ENCODE measurements at places on chromosomes 12 and 14.

DNA sequence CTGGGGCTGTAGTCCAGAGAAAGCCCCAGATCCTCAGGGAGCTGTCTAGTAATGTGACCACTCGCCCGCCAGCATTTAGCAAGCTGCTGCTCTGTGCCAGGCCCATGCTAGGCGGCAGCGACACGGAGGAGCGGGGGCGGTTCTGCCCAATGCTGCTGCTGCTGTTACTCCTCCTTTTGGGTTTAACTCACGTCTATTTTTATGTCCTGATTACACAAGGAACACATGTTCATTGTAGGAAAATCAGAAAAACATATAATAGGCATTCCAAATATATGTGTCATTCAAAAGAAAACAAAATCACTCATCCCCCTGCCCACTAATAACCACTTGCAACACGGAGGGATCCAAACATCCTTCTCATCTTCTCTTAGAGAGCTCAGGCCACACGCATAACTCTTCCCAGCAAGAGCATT lies 30.4 kb downstream of the CCDC92 start:
- peaks cover 21% of the 10 kb centered on the region for H3K4me1 ChIP-seq
- H3K4me3 ChIP-seq = no peak overlapping the region
- H3K36me3 ChIP-seq = peaks cover 40% of the 10 kb centered on the region
- DNase-seq = no peak
- H3K27me3 ChIP-seq = no peaks in the 10 kb centered on the region
- no peak overlapping the region for H3K27ac ChIP-seq

DNA sequence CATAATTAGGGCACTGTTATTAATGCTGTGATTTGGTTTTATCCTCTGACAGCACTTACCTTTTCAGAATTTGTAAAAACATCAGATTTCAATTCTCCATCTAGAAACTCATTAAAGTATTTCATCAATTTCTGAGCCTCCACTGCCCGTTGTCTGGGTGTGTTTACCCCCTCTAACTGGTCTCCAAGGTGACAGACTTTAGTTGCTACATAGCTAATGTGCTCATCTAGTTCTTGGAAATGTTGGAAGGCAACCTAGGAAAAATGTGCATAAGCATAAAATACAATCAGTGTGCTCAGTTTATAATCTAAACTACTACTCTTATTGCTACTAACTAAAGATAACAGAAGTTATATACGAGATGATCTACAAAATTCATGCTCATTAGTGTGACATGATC lies 24.6 kb downstream of the EXOC5 start:
- H3K4me1 ChIP-seq = no peaks in the 10 kb centered on the region
- no peak overlapping the region for H3K4me3 ChIP-seq
- no peaks in the 10 kb centered on the region for H3K27me3 ChIP-seq

GRCh38 chr12:97300891-97301290 lies 161.7 kb upstream of the RMST start:
- no peak overlapping the region for H3K4me3 ChIP-seq
- no peaks in the 10 kb centered on the region for H3K4me1 ChIP-seq
- no peak overlapping the region for H3K27ac ChIP-seq
- H3K27me3 ChIP-seq = no peaks in the 10 kb centered on the region
- DNase-seq = no peak

GRCh38 chr14:40099316-40099715 lies 667.1 kb upstream of the FBXO33 start:
- no peak overlapping the region for H3K4me3 ChIP-seq
- no peaks in the 10 kb centered on the region for H3K36me3 ChIP-seq
- no peaks in the 10 kb centered on the region for H3K4me1 ChIP-seq
- no peaks in the 10 kb centered on the region for H3K27me3 ChIP-seq

- DNase-seq = no peak
- no peak overlapping the region for H3K4me3 ChIP-seq
- H3K27me3 ChIP-seq = peaks cover 11% of the 10 kb centered on the region
- no peak overlapping the region for H3K27ac ChIP-seq
- no peaks in the 10 kb centered on the region for H3K36me3 ChIP-seq
These were observed 11.3 kb downstream of the FGF6 start for GRCh38 chr12:4434301-4434700.

- no peak for DNase-seq
- peaks cover 6% of the 10 kb centered on the region for H3K4me1 ChIP-seq
- no peak overlapping the region for H3K4me3 ChIP-seq
- no peaks in the 10 kb centered on the region for H3K27me3 ChIP-seq
These were observed 129.5 kb downstream of the ETV6 start for GRCh38 chr12:11778713-11779685.

GRCh38 chr12:48580831-48581230 lies 11.0 kb upstream of the LALBA start:
- H3K27ac ChIP-seq = no peak overlapping the region
- H3K4me1 ChIP-seq = no peaks in the 10 kb centered on the region
- no peak for DNase-seq
- H3K4me3 ChIP-seq = no peak overlapping the region
- H3K36me3 ChIP-seq = no peaks in the 10 kb centered on the region

GRCh38 chr12:22284871-22285270 lies 49.6 kb downstream of the ST8SIA1 start:
- H3K4me3 ChIP-seq = no peak overlapping the region
- no peaks in the 10 kb centered on the region for H3K36me3 ChIP-seq
- H3K4me1 ChIP-seq = peaks cover 3% of the 10 kb centered on the region
- no peak for DNase-seq
- no peak overlapping the region for H3K27ac ChIP-seq

DNA sequence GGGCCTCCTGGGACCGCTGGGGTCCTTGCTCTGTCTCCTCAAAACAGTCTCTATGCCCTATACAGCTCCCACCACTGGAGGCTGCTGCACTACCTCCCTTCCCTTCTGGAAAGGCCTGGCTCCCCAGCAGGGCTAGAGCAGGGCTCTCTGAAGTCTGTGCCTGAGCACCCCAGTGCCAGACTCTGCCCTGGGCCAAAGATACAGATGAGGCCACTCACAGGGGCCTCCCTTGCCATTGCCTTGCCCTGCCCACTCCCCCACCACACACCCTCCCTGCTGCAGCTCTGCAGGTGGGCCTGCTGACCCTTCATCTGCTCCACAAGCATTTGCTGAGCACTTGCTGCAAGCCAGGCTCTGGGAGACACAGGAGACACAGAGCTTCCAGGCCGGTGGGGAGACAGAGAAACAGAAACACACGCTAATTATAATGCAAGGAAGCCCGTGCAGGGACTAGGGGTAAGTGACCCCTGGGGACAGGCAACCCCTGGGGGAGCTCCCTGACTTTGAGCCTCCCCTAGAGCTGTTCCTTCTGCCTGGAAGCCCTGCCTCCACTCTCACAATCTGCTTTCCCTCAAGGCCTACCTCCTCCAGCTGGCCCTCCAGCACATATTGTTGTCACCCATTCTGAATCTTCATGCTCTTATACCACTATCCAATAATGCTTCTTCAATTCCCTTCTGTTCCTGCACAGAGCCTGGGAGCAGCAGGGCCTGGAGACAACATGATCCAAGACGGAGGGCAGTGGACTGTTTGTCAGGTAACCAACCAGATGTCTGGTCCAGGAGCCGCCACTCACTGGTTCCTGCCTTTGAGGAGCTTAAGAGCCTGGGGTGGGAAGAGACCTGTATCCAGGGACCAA lies 32.6 kb upstream of the PNMA1 start:
- H3K27me3 ChIP-seq = no peaks in the 10 kb centered on the region
- peaks cover 94% of the 10 kb centered on the region for H3K4me1 ChIP-seq
- no peak overlapping the region for H3K27ac ChIP-seq
- H3K36me3 ChIP-seq = peaks cover 3% of the 10 kb centered on the region

DNA sequence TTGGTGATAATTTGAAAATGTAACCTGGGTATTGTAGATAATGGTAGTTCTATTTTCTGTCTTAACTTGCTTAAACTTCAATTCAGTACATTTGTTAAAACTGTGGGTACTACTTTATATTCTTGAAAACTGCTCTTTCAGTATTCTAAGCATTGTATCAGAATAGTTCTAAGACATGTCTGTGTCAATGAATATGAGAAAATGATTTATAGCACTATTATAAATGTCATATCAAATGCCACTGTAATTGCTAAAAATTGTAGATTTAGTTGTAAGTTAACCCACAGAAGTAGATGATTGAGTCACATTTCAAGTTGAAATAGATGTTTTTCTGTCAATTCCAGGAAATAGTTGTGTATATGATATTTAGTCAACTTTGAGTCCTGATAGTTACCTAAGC lies 2.4 kb downstream of the NAA30 start:
- H3K27ac ChIP-seq = no peak overlapping the region
- H3K27me3 ChIP-seq = no peaks in the 10 kb centered on the region
- peaks cover 18% of the 10 kb centered on the region for H3K4me1 ChIP-seq

GRCh38 chr14:101476916-101477553 lies 84.3 kb upstream of the DIO3 start:
- H3K4me1 ChIP-seq = no peaks in the 10 kb centered on the region
- no peak overlapping the region for H3K4me3 ChIP-seq
- no peak for DNase-seq
- no peaks in the 10 kb centered on the region for H3K36me3 ChIP-seq

- H3K36me3 ChIP-seq = peaks cover 2% of the 10 kb centered on the region
- DNase-seq = no peak
- no peaks in the 10 kb centered on the region for H3K27me3 ChIP-seq
These were observed 109.3 kb downstream of the ITPR2 start for GRCh38 chr12:26723379-26724308.

GRCh38 chr14:104037903-104038302 lies 47.6 kb upstream of the ASPG start:
- H3K36me3 ChIP-seq = no peaks in the 10 kb centered on the region
- H3K4me3 ChIP-seq = no peak overlapping the region
- no peaks in the 10 kb centered on the region for H3K4me1 ChIP-seq
- H3K27ac ChIP-seq = no peak overlapping the region
- H3K27me3 ChIP-seq = no peaks in the 10 kb centered on the region

- no peak overlapping the region for H3K4me3 ChIP-seq
- no peak for DNase-seq
- H3K4me1 ChIP-seq = no peaks in the 10 kb centered on the region
These were observed 5.3 kb downstream of the NTF3 start for GRCh38 chr12:5437182-5437583.

GRCh38 chr14:77023001-77023996 lies 5.2 kb downstream of the IRF2BPL start:
- no peaks in the 10 kb centered on the region for H3K27me3 ChIP-seq
- peaks cover 9% of the 10 kb centered on the region for H3K36me3 ChIP-seq
- peaks cover 51% of the 10 kb centered on the region for H3K4me1 ChIP-seq
- no peak overlapping the region for H3K4me3 ChIP-seq
- no peak for DNase-seq
- H3K27ac ChIP-seq = peak overlapping the region; percentile 47

- no peaks in the 10 kb centered on the region for H3K27me3 ChIP-seq
- no peak overlapping the region for H3K27ac ChIP-seq
- H3K36me3 ChIP-seq = no peaks in the 10 kb centered on the region
- DNase-seq = no peak
These were observed 257.0 kb upstream of the MGAT4C start for GRCh38 chr12:86513226-86513625.

DNA sequence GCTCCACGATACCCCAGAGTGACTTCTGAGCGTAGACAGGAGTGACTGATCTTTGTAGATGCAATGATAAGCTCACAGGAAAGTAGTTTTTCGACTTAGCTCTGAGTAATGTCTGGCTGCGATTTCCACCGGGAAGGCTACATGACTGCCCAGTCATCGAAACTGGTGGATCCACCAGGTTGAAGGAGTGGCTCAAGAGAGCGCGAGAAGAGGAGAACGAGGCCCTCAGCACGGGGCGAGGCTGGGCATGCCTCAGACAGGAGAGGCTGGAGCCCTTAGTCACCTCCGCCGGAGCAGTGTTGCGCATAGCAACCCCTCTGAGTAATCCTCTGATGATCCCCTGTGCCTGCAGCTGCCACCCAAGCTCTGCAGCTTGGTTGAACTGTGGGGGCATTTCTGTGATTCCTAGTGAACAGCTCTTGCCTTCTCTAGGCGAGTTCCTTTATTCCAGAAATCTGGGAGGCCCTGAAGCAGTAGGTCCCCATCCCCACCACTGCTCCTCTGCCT lies 25.6 kb downstream of the ELK3 start:
- no peak overlapping the region for H3K27ac ChIP-seq
- peaks cover 28% of the 10 kb centered on the region for H3K4me1 ChIP-seq
- DNase-seq = no peak
- no peaks in the 10 kb centered on the region for H3K36me3 ChIP-seq
- H3K4me3 ChIP-seq = no peak overlapping the region

DNA sequence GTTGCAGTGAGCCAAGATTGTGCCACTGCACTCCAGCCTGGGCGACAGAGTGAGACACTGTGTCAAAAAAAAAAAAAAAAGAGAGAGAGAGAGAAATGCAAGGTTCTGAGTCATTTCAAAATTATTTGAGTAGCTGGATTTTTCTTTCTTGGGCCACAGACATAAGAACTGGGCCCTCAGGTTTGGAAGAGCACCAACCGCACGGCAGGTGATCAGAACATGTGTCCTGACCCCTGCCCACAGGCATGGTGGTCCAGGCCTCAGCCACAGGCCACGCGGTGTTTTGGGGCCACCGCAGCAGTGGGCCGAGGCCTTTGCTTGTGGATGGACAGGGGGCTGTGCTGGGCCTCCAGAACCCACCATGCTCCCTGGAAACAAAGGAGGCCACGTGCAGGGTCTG lies 126.7 kb downstream of the CALM1 start:
- H3K27ac ChIP-seq = no peak overlapping the region
- DNase-seq = no peak
- no peak overlapping the region for H3K4me3 ChIP-seq

DNA sequence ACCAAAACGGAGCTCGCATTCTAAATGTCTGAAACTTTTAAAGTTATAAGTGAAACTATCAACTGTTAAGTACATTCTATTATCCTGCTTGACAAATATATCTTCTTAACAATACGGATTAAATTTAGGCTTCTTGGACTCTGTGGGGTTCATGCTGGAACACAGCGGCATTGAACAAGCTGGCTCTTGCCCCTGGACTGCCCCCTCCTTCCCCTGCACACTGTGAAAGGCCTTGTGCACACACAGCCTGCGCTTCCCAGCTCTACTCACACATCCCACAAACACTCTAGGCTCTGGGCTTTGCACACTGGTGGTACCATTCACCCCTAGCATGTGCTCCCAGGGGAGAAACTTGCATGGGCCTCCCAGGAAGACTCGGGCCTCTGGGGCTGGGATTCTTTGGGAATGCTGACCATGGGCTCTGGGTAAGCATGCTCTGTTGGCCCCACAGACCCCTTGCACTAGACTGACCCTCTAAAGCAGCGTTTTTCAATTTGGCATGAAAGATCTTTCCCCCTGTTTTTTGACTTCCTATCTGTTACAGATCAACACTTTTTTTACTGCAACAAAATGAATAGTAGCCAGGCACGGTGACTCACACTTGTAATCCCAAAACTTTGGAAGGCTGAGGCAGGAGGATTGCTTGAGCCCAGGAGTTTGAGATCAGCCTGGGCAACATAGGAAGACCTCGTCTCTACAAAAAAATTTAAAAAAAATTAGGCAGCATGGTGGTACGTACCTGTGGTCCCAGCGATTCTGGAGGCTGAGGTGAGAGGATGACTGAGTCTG lies 96.2 kb upstream of the CPM start:
- no peaks in the 10 kb centered on the region for H3K36me3 ChIP-seq
- no peak overlapping the region for H3K4me3 ChIP-seq
- no peak overlapping the region for H3K27ac ChIP-seq
- H3K4me1 ChIP-seq = no peaks in the 10 kb centered on the region
- peaks cover 3% of the 10 kb centered on the region for H3K27me3 ChIP-seq

GRCh38 chr12:54285150-54286041 lies 4.9 kb downstream of the HNRNPA1 start:
- no peak for DNase-seq
- H3K27ac ChIP-seq = no peak overlapping the region
- peaks cover 25% of the 10 kb centered on the region for H3K4me1 ChIP-seq
- no peaks in the 10 kb centered on the region for H3K27me3 ChIP-seq

GRCh38 chr14:69013943-69014782 lies 35.1 kb upstream of the ACTN1 start:
- no peak for DNase-seq
- no peak overlapping the region for H3K4me3 ChIP-seq
- no peaks in the 10 kb centered on the region for H3K4me1 ChIP-seq

GRCh38 chr12:20507056-20507455 lies 138.7 kb downstream of the PDE3A start:
- H3K36me3 ChIP-seq = no peaks in the 10 kb centered on the region
- no peak overlapping the region for H3K4me3 ChIP-seq
- H3K27ac ChIP-seq = no peak overlapping the region
- no peak for DNase-seq

All from T-cell (primary cell).